Urinary bladder (tissue), 4 donors: ENCODE measurements at places on chromosomes 13 and 19. TPM values are rescaled to one million over a fixed set of nuclear protein-coding genes. Genes with fewer than 3 reads are reported as not detected.

CEACAM4 gene
- total RNA-seq, result not detected

GSX1 gene
- total RNA-seq, result not detected

SIGLEC7 gene
- 0.85 TPM for total RNA-seq

RSPH6A gene
- total RNA-seq, result not detected

LYL1 gene
- total RNA-seq, result 4.8 TPM

TEX29 gene
- not detected for total RNA-seq

NEK5 gene
- 1.4 TPM for total RNA-seq

ZNF429 gene
- 21.9 TPM for total RNA-seq

SHANK1 gene
- total RNA-seq, result 4.3 TPM

WDR87 gene
- total RNA-seq, result not detected

DIRAS1 gene
- 3.2 TPM for total RNA-seq

KIR3DL2 gene
- not detected for total RNA-seq

CYP2A7 gene
- not detected for total RNA-seq

LILRB3 gene
- total RNA-seq, result 2.9 TPM
